ENCODE measurements at places on chromosomes 5 and 9.
A peak's percentile ranks its signal among the peaks of the same experiment; 100 is the strongest.

DNA sequence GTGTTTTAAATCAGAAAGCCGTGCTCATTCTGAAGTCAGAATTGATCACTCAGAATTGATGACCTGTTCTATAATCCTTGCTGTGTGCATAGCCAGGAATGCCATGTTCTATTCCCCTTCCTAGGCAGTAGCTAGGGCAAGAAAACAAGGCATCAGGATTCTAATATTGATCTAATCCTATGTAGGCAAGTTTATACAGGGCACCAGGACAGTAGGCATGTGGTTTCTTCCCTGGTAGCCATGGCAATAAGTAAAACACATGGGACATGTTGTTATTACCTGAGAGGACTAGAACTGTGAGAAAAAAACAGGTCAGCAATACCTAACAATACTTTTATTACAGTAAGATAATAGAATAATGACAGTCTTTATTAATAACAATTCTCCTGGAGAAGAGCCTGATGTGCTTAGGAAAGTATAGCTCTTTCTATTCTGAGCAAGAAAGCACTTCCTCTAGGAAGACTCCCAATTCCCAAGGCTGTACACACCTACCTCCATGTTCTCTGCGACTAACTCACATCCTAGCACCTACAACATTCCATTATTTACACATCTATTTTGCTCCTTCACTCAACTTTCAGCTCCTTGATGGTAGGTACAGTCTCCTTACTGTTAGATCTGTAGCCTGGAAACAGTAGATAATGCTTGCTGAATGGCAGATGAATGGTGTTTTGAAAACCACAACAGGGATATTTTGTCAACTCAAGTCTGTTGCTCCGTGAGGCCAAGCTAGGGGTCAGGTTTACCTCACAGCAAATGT lies 70.8 kb downstream of the STX17 start:
- DNase-seq, result no peak

GRCh38 chr5:84115727-84116126 lies 269.0 kb downstream of the EDIL3 start:
- no peak for DNase-seq

- no peak for DNase-seq
Observed at GRCh38 chr9:104092875-104093600, 1.1 kb upstream of the SMC2 start.

GRCh38 chr5:126509339-126509738 lies 85.7 kb downstream of the ALDH7A1 start:
- no peak for DNase-seq

DNA sequence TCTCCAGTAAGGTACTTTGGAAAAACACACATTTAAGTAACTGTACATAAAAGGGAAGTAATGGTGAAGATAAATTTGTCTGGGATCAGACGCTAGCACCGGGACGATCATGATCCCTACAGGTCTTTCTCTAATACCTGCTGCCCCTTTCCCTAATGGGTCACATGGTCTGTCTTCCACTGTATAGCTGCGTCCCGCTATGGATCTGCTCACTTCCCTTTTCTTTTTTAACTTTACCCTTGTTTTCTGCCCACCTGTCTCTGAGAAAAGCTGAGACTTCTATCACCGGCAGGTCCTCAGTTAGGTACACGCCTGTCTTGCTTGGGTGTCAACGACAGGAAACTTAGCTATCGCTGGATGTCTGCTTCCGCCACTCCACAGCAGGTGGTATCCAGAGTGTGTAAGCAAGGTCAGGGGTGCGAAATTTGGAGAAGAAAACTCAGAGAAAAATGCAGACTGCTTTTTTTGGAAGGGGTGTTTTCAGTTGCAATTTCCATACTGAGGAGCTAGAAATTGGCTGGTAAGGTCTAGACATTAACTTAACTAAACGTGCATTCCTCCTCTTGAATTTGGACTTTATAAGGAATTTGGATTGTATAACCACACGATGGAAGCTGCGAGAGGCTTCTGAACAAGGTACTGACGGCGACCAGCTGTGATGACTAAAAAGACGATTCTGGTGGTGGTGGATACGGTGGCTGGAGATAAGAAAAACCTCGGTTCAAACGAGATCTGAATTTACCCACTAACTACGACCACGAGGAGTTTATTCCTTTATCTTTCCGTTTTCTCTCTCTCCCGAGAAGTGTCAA lies 1.1 kb upstream of the ICE1 start:
- peak; percentile 19 for DNase-seq

- DNase-seq, result no peak
Observed at GRCh38 chr9:121824651-121825030, 173.2 kb downstream of the DAB2IP start.

- DNase-seq, result no peak
Observed at GRCh38 chr9:88746743-88747398, 211.9 kb downstream of the NXNL2 start.

GRCh38 chr9:28600226-28600625 lies 1026.9 kb upstream of the C9orf72 start:
- no peak for DNase-seq

DNA sequence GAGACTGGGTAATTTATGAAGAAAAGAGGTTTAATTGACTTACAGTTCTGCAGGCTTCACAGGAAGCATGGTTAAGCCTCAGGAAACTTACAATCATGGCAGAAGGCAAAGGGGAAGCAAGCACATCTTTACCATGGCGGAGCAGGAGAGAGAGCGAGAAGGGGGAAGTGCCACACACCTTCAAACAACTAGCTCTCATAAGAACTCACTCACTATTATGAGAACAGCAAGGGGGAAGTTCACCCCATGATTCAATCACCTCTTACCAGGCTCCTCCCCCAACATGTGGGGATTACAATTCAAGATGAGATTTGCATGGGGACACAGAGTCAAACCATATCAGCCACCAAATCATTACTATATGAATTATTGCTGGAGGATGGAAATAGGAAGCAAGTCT lies 30.3 kb upstream of the STX17 start:
- no peak for DNase-seq

- no peak for DNase-seq
Observed at GRCh38 chr5:172906888-172907287, 52.3 kb upstream of the RPL26L1 start.

- DNase-seq, result peak; percentile 18
Observed at GRCh38 chr5:149037817-149038216, 25.0 kb downstream of the SH3TC2 start.

DNA sequence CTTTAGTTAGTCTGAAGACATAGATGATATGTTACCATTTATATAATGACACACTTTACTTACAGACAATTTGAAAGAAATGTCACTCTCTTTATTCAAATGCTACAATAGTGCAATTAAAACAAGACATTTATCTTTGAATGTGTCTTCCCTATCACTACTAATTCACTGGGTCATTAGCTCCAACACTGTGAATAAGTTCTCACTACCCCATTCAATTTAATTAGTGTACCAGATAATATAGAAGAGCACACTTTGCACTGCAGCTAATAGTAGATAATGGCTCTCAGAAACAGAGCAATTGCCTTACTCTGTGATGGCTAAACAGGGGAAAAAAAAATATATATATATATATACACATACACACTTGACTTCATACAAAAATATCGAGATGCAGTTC lies 497.0 kb downstream of the DTWD2 start:
- DNase-seq, result no peak
